CD4-positive, alpha-beta T cell treated with Interleukin-15 for 1 hour (primary cell): ENCODE measurements at places on chromosomes 2 and 18.
A peak's percentile ranks its signal among the peaks of the same experiment; 100 is the strongest.

DNA sequence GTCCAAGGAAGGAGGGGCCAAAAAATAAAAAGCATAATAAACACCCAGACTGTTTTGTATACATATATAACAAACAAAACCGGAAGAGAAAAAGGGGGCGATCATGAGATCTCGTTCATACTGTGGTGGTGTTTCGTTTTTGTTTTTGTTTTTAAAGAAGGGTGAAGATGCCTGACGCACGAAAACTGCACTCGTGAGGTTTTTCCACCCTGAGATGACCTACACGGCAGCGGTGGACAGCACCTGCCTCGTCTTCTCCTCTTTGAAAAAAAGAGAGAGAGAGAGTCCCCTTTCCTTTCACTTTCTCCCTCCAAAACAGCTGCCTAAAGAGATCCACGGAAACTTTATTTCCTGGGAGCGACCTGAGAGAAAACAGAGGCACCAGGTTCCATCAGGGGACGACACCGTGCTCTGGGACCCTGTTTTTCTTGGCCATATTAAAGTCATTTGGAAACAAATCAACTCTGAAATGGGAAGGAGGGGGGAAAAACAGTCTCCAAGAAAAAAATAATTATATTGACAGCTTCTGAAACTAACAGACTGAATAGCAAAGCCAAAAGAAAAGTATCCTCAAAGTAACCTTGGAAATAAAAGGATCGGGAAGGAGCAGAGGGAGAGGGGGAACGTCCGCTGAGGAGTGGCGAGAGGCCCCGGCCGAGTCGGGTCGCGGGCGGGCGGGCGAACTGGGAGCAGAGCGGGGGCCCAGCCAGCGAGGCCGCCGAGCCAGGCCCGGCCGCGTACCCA, 3.5 kb downstream of the POU3F3 start:
- DNase-seq, result no peak

DNA sequence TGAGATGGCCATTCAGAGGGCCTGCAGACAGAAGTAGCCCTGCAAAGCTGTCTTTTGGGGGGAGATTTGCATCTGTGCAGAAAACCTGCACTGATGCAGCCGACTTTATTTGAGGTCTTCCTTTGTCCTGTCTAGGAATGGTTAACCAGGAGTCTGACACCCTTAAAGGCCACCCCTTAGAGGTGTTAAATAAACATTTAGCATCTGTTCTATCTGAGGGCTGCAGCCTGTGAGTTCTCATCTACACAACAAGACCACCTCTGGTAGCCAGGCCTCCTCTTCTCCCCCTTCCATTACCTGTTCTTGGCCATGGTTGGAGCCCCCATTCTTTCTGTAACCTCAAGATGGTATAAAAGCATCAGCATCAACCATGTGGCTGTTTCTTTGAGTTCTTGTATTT, 214.4 kb upstream of the HS6ST1 start:
- no peak for DNase-seq

DNA sequence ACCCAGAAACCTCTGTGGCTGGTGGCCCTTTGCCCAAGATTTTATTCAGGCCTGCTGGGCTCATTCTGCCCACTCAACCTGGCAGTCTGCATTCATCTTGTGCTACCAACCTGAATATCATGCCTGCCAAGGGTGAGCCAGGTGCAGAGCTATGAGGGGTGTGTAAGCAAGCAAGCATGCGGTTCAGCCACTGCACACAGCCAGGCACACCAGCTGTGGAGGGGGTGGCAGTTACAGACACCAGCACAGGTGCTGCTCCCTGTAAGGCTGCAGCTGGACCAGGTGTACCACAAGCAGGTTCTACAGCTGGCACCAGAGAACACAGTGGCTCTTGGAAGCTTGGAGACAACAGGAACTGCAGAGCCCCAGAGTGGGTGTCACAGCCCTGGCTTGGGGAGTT, 633.2 kb downstream of the FBXO15 start:
- DNase-seq, result no peak

DNA sequence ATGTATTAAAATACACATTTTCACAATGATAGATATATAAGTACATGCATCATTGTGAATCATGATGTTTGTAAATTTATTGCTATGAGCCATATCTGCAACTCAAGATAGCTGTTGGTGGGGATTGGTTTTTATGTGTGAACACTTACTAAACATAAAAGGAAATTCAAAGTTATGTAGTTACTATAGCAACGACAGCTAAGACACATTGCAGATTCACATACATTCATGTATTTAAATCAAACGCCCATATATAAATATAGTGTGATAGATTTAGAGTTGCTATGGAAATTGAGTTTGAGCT, 65.6 kb downstream of the MAPRE2 start:
- DNase-seq, result no peak

DNA sequence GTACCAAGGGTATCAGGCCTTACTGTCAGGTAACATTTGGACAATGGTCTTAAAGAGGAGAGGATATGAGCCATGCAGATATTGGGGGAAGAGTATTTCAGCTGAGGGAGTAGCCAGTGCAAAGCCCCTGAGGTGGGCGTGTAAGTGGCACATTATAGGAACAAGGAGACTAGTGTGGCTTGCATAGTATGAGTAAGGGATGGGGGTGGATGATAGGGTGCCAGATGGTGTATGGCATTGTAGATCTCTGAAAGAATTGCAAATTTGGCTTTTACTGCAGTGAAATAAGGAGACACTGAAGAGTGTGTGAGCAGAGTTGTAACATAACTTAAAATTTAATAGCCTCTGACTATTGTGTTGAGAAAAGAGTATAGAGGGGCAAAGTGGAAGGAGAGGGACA, 244.0 kb downstream of the PDE11A start:
- no peak for DNase-seq

DNA sequence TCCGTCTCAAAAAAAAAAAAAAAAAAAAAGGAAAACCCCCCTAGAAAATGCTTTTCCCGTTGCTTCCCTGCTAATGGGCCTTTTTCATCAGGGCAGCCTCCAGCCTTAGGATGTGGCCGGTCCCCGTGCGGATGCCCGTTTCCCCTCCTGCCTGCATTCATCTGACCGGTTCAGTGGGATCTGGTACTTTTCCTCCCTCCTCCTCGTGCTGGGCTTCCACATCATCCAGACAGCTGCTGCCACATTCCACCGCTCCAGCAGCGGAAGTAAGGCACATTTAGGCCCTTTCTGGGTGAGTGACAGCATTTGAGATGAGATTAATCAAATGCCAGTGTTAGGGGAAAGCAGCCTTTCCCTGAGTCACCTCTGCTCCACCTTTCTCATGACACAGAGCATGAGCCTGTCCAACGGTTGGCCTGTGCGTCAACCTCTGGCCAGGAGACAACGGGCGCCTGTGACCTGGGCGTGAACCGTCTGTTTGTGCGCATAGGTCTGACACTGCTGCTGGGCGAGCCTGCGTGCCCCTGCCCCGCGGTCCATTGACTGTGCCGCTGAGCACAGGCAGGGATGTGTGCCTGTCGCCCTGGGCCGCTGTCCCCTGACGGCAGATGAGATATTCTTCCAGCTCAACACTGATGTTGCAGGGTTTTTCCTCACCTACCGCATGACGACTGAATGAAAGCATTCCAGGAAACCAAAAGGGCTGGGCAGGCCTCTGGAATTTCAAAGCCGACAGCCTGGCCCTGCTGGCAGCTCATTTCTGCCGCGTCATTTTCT, 174.0 kb downstream of the TGIF1 start:
- peak; percentile 20 for DNase-seq

DNA sequence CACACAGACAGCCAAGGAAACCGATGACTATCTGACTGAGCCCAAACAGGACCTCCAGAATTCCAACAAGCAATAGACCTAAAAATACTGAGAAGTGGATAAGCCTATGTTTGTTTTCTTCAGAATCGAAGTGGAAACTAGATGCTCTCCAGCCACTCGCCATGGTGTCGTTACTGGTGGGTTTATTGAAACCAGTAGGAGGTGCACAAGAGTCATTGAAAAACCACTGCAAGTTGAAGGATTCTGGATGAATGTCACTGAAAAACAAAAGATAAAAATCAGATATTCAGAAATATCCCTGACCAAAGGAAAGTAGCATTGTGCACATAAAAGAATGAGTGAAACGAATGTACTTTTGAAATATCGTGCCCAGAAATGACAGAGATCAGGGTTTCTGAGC, 15.3 kb downstream of the TM4SF20 start:
- DNase-seq, result no peak

DNA sequence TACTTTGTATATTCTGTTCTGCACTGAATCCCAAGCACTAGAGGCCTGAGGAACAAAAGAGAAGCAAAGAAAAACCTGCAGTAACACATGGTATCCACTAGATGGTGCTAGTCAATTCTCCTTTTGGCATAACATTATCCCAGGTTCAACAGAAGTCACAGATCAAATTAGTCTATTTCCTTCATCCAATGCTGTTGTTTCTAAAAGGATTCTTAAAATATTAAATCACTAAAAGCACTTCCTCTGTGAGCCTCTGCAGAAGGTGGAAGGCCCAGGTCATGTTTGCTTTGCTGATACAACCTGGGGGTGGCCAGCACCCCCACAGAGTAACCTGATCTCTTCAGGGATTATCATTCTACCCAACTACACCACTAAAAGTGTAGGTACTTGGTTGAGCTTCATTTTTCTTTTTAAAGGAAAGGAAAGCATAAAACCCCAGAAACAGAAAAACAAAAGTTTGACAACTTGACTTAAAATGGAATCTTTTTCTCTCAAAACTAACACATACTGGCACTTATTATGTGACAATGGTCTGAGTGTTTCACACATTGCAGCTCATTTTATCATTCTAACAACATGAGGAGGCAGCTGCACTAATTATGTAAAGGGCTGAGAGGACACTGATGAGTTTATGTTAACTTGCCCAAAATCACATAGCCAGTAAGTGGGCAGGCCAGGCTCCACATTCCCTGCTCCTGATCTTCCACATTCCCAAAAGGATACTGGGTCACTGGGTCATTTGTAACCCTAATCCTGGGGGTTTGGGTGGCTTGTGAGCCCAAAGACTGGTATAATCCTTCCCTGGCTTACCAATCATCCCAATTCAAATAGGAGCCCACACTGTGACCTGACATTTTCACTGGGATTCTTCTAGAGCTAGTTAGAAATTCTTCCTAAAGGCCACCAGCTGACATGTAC, 66.8 kb upstream of the DNER start:
- no peak for DNase-seq

DNA sequence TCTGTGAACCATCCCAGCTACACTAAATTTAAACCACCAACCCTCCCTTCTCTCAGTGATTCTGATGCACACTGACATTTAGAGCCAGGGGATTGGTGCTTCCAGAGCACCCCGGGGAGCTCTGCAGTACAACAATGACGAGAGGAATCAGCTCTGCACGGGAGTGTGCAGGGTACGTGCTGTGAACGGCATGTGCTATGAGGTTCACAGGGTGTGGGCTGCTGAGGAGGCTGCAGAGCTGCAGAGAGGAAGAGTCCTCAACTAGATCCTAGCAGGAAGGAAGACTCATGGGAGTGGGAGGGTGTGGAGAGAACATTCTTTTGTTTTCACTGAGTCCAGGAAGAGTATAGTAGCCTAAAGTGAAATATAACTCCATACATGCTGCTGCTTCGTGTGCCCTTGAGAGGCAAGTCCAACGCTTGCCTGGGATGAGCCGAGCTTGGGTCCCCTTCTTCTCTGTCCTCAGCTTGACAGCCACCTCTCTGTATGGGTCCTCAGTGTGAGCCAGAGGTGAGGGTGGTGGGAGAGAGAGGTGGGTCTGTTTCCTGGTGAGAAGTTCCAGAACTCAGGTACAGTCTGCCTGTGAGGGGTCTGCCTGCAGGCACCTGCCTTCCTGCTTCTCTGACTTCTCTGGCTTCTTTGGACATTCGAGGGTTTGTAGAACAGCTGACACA, 118.8 kb downstream of the CTIF start:
- no peak for DNase-seq

- DNase-seq, result no peak
Measured at GRCh38 chr2:184041077-184041476, 557.3 kb upstream of the ZNF804A start.

- no peak for DNase-seq
Measured at GRCh38 chr2:58907644-58908043, 666.5 kb upstream of the FANCL start.

- DNase-seq, result no peak
Measured at GRCh38 chr2:230050136-230050535, 18.6 kb downstream of the SLC16A14 start.

GRCh38 chr18:76985156-76985950, 147.2 kb downstream of the MBP start:
- DNase-seq, result no peak

DNA sequence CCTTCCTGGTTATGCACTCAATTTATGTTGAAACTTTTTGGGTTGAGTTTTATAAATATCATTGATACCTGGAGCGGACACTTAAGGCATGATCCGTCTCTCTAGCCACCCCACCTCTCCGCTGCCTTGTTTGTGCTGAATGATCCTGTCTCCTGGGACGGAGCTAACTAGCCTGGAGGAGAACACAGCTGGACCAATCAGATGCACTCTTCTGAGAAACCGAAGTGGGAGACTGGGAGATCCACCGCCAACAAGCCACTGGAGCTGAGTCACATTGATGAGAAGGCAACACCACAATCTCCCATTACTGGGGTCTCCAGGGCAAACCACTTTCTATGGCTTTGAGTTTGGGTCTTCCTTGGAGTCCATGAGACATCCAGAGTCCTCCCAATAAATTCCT, 29.3 kb downstream of the CYP26B1 start:
- DNase-seq, result no peak

DNA sequence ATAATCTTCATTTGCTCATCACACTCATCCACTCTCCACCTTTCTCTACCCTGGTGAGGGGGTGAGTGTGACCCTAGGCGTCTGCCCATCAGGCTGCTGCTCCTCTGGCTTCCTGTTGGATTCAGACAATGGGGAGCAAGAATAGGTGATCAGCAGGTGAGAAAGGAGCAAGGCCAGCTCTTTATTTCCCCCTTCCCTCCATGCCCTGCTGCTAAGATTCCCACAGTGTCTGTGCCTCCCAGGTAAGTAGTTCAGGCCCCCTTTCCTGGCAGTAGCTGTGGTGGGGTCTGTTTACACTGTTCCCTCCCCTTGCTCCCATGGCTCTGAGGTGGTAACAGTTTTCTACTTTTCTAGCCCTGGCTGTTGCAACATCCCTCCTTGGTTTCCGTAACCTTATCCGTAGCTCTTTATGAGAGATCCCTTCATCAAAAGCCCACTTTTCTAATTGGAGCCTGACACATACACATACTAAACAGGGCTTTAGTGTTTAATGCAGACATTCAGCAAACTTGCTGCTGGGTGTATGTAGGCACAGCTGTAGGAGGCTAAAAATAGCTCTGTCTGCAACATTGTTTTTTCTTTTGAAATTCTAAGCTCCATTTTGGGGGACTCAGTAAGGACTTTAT, 27.5 kb downstream of the MAP2 start:
- no peak for DNase-seq

DNA sequence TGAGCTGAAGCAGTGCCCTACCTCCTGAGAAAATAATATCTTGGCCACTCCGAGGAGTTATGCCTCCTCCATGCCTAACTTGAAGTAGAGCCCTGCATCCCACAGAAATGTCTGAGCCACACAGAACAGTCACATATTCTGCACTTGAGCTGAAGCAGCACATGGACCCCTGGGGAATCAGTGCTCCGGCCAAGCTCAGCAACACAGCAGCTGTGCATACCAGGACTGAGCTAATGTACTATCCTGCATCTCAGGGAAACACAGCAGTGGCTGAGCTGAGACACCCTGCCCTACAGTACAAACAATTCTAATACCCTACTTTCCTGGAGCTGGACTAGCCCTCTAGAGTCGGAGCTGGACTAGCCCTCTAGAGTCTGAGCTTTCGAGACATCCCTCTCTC, 166.9 kb downstream of the ZNF516 start:
- no peak for DNase-seq
